ENCODE measurements at places on chromosomes 2 and 18.

GRCh38 chr2:127618551-127619202, 27.3 kb upstream of the GPR17 start:
- no peak for DNase-seq

DNA sequence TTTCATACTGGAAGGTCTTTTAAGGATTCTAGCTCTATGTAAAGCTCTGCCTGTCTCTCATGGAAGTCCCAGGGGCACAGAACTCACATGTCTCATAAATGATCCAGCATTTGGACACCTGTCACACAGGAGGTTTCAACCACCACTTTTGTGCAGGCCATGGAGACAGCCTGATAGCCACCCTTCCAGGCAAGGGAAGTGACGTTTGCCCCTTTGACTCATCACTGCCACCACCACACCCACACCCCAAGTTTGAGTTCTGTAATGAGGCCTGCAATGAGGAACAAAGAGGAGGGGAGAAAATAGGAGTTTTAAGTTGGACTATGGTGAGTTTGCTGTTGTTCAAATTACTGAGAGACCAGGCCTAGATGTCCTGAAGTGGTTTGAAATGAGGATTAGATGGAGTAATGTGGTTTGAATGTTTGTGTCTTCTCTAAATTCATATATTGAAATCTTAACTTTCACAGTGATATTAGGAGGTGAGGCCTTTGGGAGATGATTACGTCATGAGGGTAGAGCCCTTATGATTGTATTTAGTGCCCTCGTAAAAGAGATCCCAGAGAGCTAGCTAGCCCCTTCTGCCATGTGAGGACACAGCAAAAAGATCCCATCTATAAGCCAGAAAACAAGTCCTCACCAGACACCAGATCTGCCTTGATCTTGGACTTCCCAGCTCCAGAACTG, 175.3 kb upstream of the EPHA4 start:
- no peak for DNase-seq

GRCh38 chr2:163351966-163352365, 383.8 kb downstream of the FIGN start:
- no peak for DNase-seq

GRCh38 chr2:117973498-117974082, 40.3 kb downstream of the CCDC93 start:
- no peak for DNase-seq

DNA sequence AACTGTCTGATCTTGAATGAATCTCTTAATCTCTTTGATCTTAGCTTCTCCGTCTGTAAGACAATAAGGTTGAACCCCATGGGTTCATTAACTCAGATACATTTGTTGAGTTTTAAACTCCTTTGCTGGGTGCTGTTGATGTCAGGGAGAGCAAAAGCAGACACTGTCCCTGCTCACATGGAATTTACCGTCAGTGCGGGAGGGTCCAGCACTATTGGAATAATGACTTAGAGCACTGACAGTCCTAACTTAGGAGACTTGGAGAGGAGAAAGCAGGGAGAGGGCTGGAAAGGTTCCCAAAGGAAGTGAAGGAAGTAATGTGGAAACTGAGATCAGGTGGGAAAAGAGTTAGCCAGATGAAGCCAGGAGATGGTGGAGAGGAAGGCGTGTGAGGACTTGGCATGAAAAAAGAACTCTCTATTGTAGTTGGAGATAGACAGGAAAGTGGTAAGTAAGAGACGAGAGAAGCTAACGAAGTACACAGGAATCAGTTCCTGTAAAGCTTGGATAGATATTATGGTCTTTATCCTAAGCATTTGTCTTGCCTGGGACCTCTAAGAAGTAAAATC, 141.4 kb upstream of the SERTAD2 start:
- no peak for DNase-seq

DNA sequence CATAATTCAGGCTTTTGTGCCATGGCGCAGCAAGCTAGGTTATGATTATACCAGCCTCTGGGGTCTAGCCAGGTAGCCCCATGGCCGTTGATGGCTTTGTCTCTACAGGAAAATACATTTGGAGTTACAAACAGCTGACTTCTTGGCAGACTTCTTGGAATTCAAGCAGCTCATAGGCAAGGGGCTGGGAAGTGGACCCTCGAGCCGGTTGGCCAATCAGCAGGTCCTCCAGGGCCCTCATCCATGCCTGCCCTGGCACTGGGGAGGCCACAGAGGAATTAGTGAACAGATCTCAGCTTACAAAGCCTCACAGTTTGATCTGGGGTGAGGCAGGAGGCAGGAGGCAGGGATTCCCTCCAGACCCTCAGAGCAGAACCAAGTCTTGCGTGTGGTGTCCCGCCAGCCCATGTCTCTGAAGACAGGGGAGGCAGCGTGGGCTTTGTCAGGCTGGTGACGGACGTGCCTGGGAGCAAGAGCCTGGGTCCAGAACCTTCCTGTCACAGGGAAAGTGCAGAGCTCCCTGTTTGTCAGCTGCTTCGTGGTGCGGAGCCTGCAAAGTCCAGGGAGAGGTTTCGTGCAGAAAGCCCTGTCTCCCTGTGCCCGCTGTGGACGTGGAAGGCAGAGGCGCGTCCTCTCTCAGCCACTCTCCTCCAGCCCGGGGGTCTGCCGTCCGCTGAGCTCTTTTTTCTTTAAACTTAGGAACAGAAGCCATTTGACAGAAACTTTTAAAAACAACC, 131.7 kb downstream of the KLHL29 start:
- no peak for DNase-seq

GRCh38 chr2:234378440-234378839, 118.4 kb downstream of the ARL4C start:
- DNase-seq: peak; percentile 84

GRCh38 chr2:119478978-119479295, 45.3 kb downstream of the SCTR start:
- DNase-seq: no peak

- no peak for DNase-seq
These were observed 323.5 kb upstream of the SKOR2 start for GRCh38 chr18:47574966-47575365.

GRCh38 chr2:217741381-217741955, 261.3 kb downstream of the TNS1 start:
- no peak for DNase-seq

DNA sequence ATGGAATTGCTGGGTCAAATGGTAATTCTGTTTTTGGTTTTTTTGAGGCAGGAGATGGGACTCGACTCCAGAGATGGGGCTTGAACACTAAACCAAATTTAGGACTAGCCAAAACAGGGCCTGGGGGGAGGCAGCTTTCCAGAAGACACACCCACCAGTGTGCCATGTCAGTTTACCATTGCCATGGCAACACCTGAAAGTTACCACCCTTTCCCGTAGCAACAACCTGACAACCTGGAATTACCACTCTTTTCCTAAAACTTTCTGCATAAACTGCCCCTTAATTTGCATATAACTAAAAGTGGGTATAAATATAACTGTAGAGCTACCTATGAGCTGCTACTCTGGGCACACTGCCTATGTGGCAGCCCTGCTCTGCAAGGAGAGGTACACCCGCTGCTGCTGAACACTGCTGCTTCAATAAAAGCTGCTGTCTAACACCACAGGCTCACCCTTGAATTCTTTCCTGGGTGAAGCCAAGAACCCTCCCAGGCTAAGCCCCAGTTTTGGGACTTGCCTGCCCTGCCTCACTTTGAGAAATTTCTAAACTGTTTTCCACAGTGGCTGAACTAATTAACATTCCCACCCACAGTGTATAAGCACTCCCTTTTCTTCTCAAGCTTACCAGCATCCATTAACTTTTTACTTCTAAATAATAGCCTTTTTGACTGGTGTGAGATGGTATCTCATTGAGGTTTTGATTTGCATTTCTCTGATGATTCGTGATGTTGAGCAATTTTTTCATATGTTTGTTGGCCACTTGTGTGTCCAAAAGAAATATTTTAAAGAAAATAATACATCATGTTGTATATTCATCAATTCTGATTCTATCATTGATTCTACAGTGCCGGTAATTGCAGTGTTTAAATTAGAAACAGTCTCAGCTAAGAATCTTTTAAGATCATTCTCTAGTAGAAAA, 10.6 kb downstream of the CDK15 start:
- peak; percentile 48 for DNase-seq

- no peak for DNase-seq
These were observed 42.3 kb downstream of the WDR75 start for GRCh38 chr2:189483571-189483970.

All from fibroblast of skin of scalp (primary cell).